ENCODE measurements at places on chromosomes 6 and 20.

DNA sequence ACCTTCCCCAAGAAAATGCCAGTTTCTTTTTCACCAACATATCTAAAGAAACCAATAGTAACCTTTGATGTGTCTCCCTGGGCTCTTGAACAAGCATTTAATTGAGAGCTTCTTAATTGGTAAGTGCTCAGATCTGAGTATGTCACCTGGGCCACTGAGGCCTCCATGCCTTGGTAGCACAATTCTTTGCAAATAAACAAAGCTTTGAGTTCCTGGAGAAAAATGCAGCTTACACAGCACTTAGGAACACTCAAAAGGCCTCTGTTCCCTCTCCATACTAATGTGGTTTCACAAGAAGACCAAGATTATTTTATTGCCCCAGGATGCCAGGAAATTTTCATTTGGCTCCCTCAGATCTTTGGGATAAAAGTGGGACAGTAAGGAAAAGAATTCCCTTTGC is 217.6 kb upstream of the CEP162 start:
- DNase-seq = no peak

- DNase-seq = no peak
Measured at GRCh38 chr6:50185006-50185405, 135.3 kb upstream of the DEFB112 start.

- no peak for DNase-seq
Measured at GRCh38 chr6:53035549-53036213, 29.5 kb upstream of the FBXO9 start.

- DNase-seq = no peak
Measured at GRCh38 chr6:92114091-92114675, 1305.2 kb downstream of the EPHA7 start.

- no peak for DNase-seq
Measured at GRCh38 chr20:37443596-37443995, 77.5 kb upstream of the NNAT start.

DNA sequence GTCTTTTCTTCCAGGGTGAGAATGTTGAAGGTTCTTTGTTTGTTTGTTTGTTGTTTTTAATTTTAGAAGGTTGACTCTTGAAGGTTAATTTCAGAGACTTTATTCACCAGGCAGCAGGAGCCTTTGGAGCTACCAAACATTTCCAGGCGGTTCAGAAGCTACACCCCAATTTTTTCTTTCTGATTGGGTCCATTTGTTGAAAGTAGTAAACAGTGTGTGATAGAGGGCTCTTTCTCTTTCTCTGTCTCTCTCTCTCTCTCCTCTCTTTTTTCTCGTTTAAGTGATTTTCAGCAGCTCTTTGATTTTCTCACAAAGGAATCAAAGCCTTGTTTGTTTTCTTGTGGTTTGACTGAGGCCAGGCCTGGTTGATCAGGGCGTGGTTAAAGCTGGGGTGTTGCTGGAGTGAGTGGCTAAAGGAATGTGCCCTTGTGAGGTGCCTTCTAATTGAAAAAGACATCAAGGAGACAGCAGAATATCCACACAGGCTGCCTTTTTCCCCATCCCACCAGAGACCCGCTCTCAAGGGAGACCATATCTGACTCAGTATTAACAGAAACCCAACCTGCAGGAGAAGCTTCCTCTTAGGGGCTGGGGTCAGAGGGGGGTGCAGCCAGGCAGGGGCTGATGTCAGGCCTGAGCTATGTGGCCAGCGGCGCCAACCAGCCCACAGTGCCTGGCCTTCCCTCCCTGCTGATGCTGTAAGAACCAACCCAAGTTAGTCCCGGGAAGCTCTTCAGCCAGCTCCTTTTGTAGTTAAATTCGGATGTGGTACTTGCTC is 40.4 kb upstream of the NAA20 start:
- no peak for DNase-seq

- DNase-seq = no peak
Measured at GRCh38 chr6:21263531-21264287, 329.8 kb upstream of the SOX4 start.

- no peak for DNase-seq
Measured at GRCh38 chr20:55172310-55173002, 697.1 kb downstream of the DOK5 start.

Data from stimulated activated CD4-positive, alpha-beta T cell treated with anti-CD3 and anti-CD28 coated beads, Interleukin-4, amount 100 ng/mL, for 4 hours (primary cell).